Subcutaneous preadipocyte (primary cell): ENCODE measurements at places on chromosomes 6 and 20. TPM values are rescaled to one million over a fixed set of nuclear protein-coding genes. Genes with fewer than 3 reads are reported as not detected.

Gene POFUT1
- total RNA-seq: 42.6 and 55.9 TPM in 2 replicates

Gene SNAP25
- under 0.01 and 4.5 TPM in 2 replicates for total RNA-seq

Gene CYP21A2
- total RNA-seq: under 0.01 TPM in 1 of 2 replicates, not detected in the other

Gene CAGE1
- total RNA-seq: under 0.01 and 0.20 TPM in 2 replicates

Gene THBD
- 7.3 and 15.1 TPM in 2 replicates for total RNA-seq

Gene KIAA1586
- 15.1 and 19.0 TPM in 2 replicates for total RNA-seq

Gene SLC17A1
- total RNA-seq: not detected in 2 replicates

Gene TXLNB
- total RNA-seq: not detected in 2 replicates

Gene NKAPL
- 0.73 and 1.6 TPM in 2 replicates for total RNA-seq

Gene MUCL3
- total RNA-seq: not detected in 2 replicates

Gene OR2J3
- total RNA-seq: not detected in 2 replicates

Gene RSPO4
- total RNA-seq: not detected in 2 replicates

Gene CPNE5
- total RNA-seq: not detected in 2 replicates

Gene SIRPD
- total RNA-seq: not detected in 2 replicates

Gene POU5F1
- 0.59 TPM in 1 of 2 replicates, not detected in the other for total RNA-seq

Gene HLA-DOB
- 0.37 and 0.39 TPM in 2 replicates for total RNA-seq

Gene PEX3
- total RNA-seq: 19.5 and 22.9 TPM in 2 replicates
